ENCODE measurements at places on chromosomes 2 and 18. TPM values are rescaled to one million over a fixed set of nuclear protein-coding genes. Genes with fewer than 3 reads are reported as not detected.

DNA sequence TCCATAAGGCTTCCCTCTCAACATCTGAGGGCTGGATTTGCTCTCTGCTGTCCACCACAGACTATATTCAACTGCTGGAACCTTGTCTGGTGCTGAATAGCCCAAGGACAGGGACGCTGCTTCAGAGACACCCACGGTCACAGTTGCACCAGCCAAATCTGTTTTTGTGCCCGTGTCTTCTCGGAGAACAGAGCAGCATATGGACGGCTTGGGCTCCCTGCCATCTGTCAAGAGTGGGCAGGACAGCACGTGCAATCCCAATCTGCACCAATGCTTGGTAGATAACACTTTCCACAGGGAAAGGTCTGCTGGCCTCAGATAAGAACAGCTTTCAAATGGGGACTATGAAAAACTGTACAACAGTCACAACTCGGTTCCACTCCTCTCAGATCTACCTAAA is 466.1 kb downstream of the TGIF1 start:
- H3K4me3 ChIP-seq: no peak overlapping the region
- no peak overlapping the region for H3K27ac ChIP-seq
- H3K36me3 ChIP-seq: no peaks in the 10 kb centered on the region
- H3K27me3 ChIP-seq: no peaks in the 10 kb centered on the region
- no peaks in the 10 kb centered on the region for H3K4me1 ChIP-seq

GRCh38 chr2:156800065-156800653 is 364.0 kb downstream of the GPD2 start:
- no peak overlapping the region for H3K27ac ChIP-seq
- H3K27me3 ChIP-seq: no peaks in the 10 kb centered on the region
- no peaks in the 10 kb centered on the region for H3K4me1 ChIP-seq
- DNase-seq: no peak
- H3K4me3 ChIP-seq: no peak overlapping the region

- DNase-seq: no peak
- no peak overlapping the region for H3K4me3 ChIP-seq
- H3K27ac ChIP-seq: no peak overlapping the region
- H3K36me3 ChIP-seq: no peaks in the 10 kb centered on the region
- H3K27me3 ChIP-seq: no peaks in the 10 kb centered on the region
- H3K4me1 ChIP-seq: no peaks in the 10 kb centered on the region
Measured at GRCh38 chr2:42290005-42290404, 71.0 kb downstream of the COX7A2L start.

GRCh38 chr2:132719480-132719879 is 49.5 kb upstream of the LYPD1 start:
- DNase-seq: no peak
- H3K27ac ChIP-seq: no peak overlapping the region
- H3K36me3 ChIP-seq: no peaks in the 10 kb centered on the region

GRCh38 chr2:170971071-170971470 is 42.0 kb downstream of the GORASP2 start:
- peaks cover 4% of the 10 kb centered on the region for H3K4me1 ChIP-seq
- H3K27me3 ChIP-seq: no peaks in the 10 kb centered on the region
- no peak for DNase-seq
- H3K4me3 ChIP-seq: no peak overlapping the region

DNA sequence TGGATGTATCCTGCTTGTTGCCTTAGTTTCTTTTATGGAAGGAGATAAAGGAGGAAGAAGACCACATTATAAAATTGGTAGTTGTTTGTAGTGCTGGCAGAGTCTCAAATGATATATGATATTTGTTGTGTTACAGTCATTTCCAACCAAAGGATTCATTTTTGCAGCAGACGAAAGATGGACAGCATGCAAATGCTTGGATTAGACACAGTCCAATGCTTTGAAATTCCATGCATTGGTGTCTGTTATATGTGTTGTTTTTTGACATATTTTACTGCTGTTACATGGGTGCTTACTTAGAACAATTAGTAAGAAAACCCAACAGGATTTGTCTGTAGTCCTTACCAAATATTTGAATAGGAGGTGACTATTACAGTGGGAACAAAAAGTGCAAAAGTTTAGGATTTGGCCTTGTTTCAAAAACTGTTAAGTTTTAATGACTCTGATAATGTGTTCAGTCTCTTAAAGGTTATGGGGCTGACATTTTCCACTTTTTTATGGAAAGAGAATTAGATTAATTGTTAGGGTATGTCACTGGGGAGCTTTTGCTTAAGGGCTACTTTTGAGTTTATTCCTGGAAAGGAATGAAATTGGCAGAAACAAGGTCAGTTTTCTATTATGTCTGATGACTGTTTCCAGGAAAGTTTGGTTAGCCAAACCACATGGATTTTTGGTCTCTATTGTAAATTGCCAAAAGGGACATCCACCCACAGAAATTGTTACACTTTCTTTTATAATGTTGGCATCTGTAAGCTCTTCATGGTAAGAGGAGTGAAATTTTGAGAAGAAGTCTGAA is 229.4 kb upstream of the MMADHC start:
- DNase-seq: no peak
- no peak overlapping the region for H3K4me3 ChIP-seq
- no peaks in the 10 kb centered on the region for H3K27me3 ChIP-seq
- no peaks in the 10 kb centered on the region for H3K4me1 ChIP-seq
- no peak overlapping the region for H3K27ac ChIP-seq
- H3K36me3 ChIP-seq: no peaks in the 10 kb centered on the region

DNA sequence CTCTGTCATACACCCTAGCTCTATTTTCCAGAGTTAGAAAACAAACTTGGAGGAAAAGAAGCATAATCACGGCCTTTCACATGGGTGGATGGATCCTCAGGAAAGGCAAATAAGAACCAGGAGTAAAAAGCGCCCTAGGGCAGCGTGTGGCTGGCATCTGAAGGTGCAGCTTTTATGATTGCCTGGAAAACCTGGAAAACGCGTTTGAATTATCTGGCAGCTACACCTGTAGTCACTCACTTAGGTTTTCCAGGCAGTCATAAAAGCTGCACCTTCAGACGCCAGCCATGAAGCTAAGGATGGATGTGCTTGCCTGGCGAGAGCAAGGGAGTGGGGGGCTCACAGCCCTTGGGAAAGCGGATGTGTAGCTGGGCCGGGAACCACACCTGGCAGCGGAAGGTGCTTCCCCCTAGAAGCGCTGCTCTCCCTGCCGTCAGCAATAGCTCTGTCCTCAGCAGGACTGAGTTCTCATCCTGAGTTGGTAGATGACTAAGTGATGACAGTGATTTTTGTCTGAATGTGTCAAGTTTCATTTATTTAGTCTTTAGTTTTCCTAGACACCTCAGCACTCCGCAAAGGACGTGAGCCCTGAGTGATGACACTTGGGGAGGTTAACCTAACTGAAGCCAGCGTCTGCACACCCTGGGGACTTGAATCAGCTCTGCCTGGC is 82.0 kb downstream of the DCDC2C start:
- no peak for DNase-seq
- no peak overlapping the region for H3K4me3 ChIP-seq
- H3K27me3 ChIP-seq: no peaks in the 10 kb centered on the region
- peaks cover 6% of the 10 kb centered on the region for H3K4me1 ChIP-seq

- peaks cover 100% of the 10 kb centered on the region for H3K4me1 ChIP-seq
- H3K27me3 ChIP-seq: no peaks in the 10 kb centered on the region
Measured at GRCh38 chr2:46308081-46308480, 10.9 kb downstream of the EPAS1 start.

DNA sequence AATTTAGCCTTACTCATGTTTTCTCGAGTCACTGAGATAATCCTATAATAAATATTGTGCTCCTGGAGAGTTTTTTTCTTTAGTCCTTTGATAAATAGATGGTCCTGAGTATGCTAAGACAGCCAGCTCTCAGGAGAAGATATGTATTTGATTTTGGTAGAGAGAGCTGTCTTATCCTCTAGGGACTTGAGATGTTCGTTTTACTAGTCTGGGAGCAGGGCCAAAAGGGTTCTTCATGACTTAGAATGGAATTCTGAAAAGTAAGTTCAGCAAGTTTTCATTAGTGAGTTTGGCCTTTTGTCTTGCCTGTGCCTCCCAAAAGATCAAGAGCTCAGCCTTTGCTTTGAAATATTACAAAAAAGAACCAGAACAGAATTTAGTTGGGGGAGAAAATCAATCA is 246.7 kb downstream of the BABAM2 start:
- no peaks in the 10 kb centered on the region for H3K36me3 ChIP-seq
- no peak for DNase-seq

- no peaks in the 10 kb centered on the region for H3K4me1 ChIP-seq
- no peaks in the 10 kb centered on the region for H3K36me3 ChIP-seq
- no peak for DNase-seq
- H3K27ac ChIP-seq: no peak overlapping the region
Measured at GRCh38 chr18:24736662-24737330, 276.4 kb downstream of the HRH4 start.

GRCh38 chr2:231344851-231345250 is 50.7 kb upstream of the B3GNT7 start:
- no peak overlapping the region for H3K27ac ChIP-seq
- no peak for DNase-seq

DNA sequence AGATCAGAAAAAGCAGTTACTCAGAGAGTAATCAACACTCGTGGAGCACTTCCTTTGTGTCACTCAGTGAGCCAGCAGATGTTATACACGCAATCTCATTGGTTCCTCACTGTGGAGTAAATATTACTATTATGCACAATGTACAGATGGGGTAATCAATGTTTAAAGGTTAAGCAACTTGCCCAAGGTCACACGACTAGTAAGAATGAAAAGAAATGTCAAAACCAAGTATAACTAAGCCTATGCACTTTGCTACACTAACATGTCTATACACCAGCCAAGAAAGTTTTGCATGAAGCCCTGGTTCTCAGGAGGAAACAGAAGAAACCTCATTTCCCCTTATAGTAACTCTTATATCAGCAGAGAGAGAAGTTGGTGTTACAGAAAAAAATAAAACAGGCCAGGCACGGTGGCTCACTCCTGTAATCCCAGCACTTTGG is 5.4 kb downstream of the METTL21A start:
- no peaks in the 10 kb centered on the region for H3K36me3 ChIP-seq
- H3K27me3 ChIP-seq: no peaks in the 10 kb centered on the region
- H3K4me1 ChIP-seq: peaks cover 13% of the 10 kb centered on the region
- no peak for DNase-seq
- no peak overlapping the region for H3K4me3 ChIP-seq

DNA sequence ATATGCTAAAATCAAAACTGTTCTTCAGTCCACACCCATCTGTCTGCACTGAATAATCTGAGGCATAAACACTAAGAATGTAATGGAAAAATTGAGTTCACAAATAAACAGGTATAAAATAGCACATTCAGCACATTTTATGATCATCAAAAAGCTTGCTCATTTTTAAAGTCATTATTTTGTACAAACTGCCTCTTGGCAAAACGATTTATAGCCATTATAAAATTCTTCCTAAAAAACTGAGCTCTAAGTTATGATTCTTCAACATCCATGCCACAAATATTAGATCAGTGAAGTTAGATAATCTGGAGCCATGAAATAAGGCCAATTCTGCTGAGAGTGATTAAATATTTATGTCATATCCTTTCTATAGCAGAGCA is 233.5 kb downstream of the DYM start:
- no peaks in the 10 kb centered on the region for H3K27me3 ChIP-seq
- no peaks in the 10 kb centered on the region for H3K4me1 ChIP-seq
- H3K36me3 ChIP-seq: no peaks in the 10 kb centered on the region
- DNase-seq: no peak

Gene FOXI3
- not detected for total RNA-seq

Gene AP1S3
- 27.4 TPM for total RNA-seq

Gene ABCG8
- total RNA-seq: not detected

- no peaks in the 10 kb centered on the region for H3K36me3 ChIP-seq
- no peak for DNase-seq
- H3K4me3 ChIP-seq: no peak overlapping the region
- H3K27ac ChIP-seq: no peak overlapping the region
- peaks cover 16% of the 10 kb centered on the region for H3K4me1 ChIP-seq
Measured at GRCh38 chr2:28350791-28351285, 41.8 kb upstream of the FOSL2 start.

Gene WNT10A
- 9.9 TPM for total RNA-seq

- H3K27me3 ChIP-seq: no peaks in the 10 kb centered on the region
- no peaks in the 10 kb centered on the region for H3K36me3 ChIP-seq
- H3K27ac ChIP-seq: no peak overlapping the region
Measured at GRCh38 chr18:6323319-6323889, 91.3 kb downstream of the L3MBTL4 start.

Gene ATOH8
- total RNA-seq: 3.2 TPM

GRCh38 chr2:104758199-104758620 is 95.7 kb upstream of the POU3F3 start:
- no peaks in the 10 kb centered on the region for H3K4me1 ChIP-seq
- no peak for DNase-seq
- H3K27me3 ChIP-seq: no peaks in the 10 kb centered on the region

Gene ADD2
- 0.76 TPM for total RNA-seq

DNA sequence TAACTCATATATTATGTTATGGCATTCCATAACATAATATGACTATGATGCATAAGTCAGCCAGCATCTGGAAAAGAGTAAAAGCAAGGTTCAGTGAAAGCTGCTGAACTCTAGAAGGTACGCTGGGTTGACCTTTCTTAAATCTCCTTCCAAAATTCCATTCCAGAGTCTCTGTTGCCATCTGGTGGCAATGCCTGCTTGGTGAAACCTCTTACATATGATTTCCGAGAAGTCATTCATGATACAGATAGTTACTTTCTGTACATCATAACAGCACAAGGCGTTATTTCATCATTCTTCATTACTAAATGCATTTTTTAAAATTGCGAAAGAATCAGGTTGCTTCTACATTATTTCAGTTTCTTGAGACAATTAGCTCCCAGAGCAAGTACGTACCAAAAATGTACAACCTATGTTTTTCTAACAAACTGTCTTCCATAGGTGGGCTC is 7.0 kb upstream of the EPG5 start:
- DNase-seq: no peak
- H3K4me1 ChIP-seq: peaks cover 6% of the 10 kb centered on the region
- H3K27ac ChIP-seq: no peak overlapping the region
- no peaks in the 10 kb centered on the region for H3K27me3 ChIP-seq
- H3K4me3 ChIP-seq: no peak overlapping the region
- H3K36me3 ChIP-seq: no peaks in the 10 kb centered on the region

DNA sequence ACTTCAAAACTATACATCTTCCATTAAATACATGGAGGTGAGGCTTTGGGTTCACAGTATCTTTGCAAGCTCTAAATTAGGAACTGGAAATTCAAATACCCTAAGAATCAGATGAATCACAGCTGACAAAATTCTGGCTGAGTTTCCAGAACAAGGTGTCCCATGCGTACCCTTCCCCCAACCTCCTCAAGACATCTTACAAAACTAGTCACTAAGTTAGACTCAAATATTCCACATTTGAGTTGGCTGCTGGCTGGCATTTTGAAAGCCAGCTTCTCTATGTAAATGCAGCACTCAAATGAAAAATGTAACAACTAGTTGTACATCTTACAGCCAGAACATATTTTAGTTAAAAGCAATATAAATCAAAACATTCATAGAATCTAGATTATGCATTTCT is 131.0 kb upstream of the ARL5A start:
- H3K4me1 ChIP-seq: no peaks in the 10 kb centered on the region
- H3K4me3 ChIP-seq: no peak overlapping the region
- H3K27me3 ChIP-seq: no peaks in the 10 kb centered on the region
- no peak overlapping the region for H3K27ac ChIP-seq
- DNase-seq: no peak
- H3K36me3 ChIP-seq: no peaks in the 10 kb centered on the region

Gene GPR155
- total RNA-seq: 3.5 TPM

- no peak overlapping the region for H3K4me3 ChIP-seq
- H3K27me3 ChIP-seq: no peaks in the 10 kb centered on the region
- no peaks in the 10 kb centered on the region for H3K36me3 ChIP-seq
- no peaks in the 10 kb centered on the region for H3K4me1 ChIP-seq
Measured at GRCh38 chr2:51256736-51257135, 224.8 kb upstream of the NRXN1 start.
